ENCODE measurements at places on chromosomes 12 and 14.

DNA sequence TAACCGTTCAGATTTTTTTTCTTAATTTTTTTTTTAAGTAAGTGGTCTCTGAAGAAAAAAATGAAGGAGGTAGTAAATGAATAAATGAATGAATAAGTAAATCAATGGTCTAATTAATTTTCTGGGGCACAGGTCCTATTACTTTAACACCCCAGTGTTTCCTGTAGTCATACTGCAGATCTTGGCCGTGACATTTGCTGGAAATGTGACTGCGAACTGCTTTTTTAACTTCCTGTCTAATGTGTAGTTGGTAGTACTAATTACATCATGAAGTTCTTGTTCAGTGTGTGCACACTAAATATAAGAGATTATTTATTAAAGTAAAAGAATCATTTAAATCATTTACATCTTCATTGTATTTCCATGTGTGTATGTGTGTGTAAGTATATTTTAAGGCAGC lies 45.4 kb downstream of the AEBP2 start:
- DNase-seq: no peak
- peaks cover 36% of the 10 kb centered on the region for H3K4me1 ChIP-seq
- no peaks in the 10 kb centered on the region for H3K27me3 ChIP-seq
- H3K4me3 ChIP-seq: no peak overlapping the region
- peaks cover 36% of the 10 kb centered on the region for H3K36me3 ChIP-seq
- H3K27ac ChIP-seq: no peak overlapping the region

- peaks cover 8% of the 10 kb centered on the region for H3K4me1 ChIP-seq
- no peak overlapping the region for H3K4me3 ChIP-seq
- no peak for DNase-seq
- no peaks in the 10 kb centered on the region for H3K27me3 ChIP-seq
- no peak overlapping the region for H3K27ac ChIP-seq
- H3K36me3 ChIP-seq: no peaks in the 10 kb centered on the region
Observed at GRCh38 chr14:70988452-70988851, 81.2 kb downstream of the PCNX1 start.

GRCh38 chr12:6891646-6892001 lies 13.0 kb upstream of the LRRC23 start:
- H3K4me3 ChIP-seq: peak overlapping the region; percentile 86
- 0 out of 2 replicates have a peak, but pooled peaks cover 4% of the 10 kb centered on the region for H3K36me3 ChIP-seq
- 0 out of 2 replicates have a peak, but pooled peaks cover under 1% of the 10 kb centered on the region for H3K27me3 ChIP-seq
- DNase-seq: no peak
- peaks cover 15% of the 10 kb centered on the region for H3K4me1 ChIP-seq

DNA sequence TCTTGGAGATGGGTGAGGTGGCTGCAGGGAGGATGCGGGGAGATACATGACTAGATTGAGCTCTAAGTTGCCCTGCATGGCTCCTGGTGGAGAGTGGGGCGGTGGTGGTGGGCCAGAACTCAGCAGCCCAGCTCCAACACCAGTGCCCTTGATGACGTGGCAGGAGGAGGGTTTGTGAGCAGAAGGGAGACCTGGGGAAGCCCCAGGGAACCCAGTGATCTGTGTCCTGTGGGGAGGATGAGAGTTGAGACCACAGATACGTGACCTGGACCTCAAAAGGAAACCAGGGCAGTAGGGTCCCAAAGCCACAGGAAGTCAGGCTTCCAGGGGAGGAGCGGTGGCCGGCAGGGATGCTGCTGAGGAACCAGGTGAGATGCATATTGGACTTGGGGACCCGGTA lies 989.1 kb upstream of the TMEM132C start:
- peaks cover 56% of the 10 kb centered on the region for H3K4me1 ChIP-seq
- peaks cover 1% of the 10 kb centered on the region for H3K27me3 ChIP-seq
- no peaks in the 10 kb centered on the region for H3K36me3 ChIP-seq
- H3K4me3 ChIP-seq: no peak overlapping the region
- DNase-seq: no peak

DNA sequence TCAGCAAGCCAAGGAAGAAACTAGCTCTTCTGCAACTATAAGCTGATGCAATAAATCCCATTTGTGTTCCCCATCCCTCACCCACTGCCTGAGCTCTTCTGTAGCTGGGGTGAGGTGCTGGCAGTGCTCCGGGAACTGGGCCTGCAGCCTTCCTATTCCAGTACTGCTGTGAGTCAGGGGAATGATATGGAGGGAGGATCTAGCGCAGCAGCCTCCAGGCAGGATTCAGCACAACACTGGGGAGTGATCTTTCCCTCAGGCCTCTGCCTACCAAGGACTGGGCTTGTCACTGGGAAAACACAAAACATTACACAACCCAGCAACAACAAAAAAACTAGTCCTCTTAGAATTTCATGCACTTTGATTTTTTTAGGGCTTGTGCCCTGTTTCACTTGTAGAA lies 58.7 kb downstream of the ST8SIA1 start:
- peak; percentile 96 for DNase-seq
- H3K4me3 ChIP-seq: no peak overlapping the region
- H3K36me3 ChIP-seq: no peaks in the 10 kb centered on the region
- H3K4me1 ChIP-seq: peaks cover 35% of the 10 kb centered on the region

DNA sequence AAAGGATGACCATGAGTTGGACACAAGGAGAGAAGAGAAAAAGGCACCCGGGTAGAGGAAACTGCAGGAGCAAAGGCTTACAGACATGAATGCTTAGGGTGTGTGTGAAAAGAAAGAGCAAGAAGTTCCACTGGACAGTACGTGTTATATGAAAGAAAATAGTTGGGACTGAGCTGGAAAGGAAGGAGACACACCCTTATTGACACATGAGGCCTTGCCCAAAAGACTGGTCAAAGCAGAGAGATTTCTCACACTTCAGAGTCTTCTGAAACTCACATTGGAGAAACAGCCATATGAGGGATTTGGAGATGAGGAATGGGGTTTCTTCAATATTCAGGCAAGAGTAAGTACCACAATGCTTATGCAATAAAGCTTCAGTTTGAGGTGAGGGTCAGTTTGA lies 56.0 kb downstream of the TTC9 start:
- no peak for DNase-seq
- no peak overlapping the region for H3K4me3 ChIP-seq
- H3K36me3 ChIP-seq: no peaks in the 10 kb centered on the region
- peaks cover 7% of the 10 kb centered on the region for H3K27me3 ChIP-seq

GRCh38 chr14:90693413-90693812 lies 122.8 kb downstream of the TTC7B start:
- H3K4me1 ChIP-seq: peaks cover 45% of the 10 kb centered on the region
- H3K27ac ChIP-seq: no peak overlapping the region
- H3K4me3 ChIP-seq: no peak overlapping the region
- H3K27me3 ChIP-seq: no peaks in the 10 kb centered on the region
- no peak for DNase-seq

- peaks cover 4% of the 10 kb centered on the region for H3K27me3 ChIP-seq
- no peak for DNase-seq
- H3K36me3 ChIP-seq: peaks cover 8% of the 10 kb centered on the region
- H3K27ac ChIP-seq: no peak overlapping the region
Observed at GRCh38 chr12:57764662-57765002, 2.2 kb downstream of the CYP27B1 start.

GRCh38 chr12:12024911-12025682 lies 45.6 kb upstream of the BCL2L14 start:
- no peak overlapping the region for H3K4me3 ChIP-seq
- H3K27me3 ChIP-seq: peaks cover 44% of the 10 kb centered on the region
- peaks cover 5% of the 10 kb centered on the region for H3K36me3 ChIP-seq
- no peak for DNase-seq
- H3K4me1 ChIP-seq: no peaks in the 10 kb centered on the region

DNA sequence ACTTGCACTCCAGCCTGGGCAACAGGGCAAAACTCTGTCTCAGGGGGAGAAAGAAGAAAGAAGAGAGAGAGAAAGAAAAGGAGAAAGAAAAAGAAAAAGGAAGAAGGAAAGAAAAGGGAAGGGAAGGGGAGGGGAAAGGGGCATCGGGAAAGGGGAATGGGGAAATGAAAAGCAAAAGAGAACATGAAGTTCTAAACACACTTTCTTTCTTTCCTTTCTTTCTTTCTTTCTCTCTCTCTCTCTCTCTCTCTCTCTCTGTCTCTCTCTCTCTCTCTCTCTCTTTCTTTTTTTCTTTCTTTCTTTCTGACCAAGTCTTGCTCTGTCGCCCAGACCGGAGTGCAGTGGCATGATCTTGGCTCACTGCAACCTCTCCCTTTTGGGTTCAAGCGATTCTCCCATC lies 76.9 kb downstream of the RPS6KA5 start:
- no peak overlapping the region for H3K27ac ChIP-seq
- H3K36me3 ChIP-seq: no peaks in the 10 kb centered on the region
- peaks cover 7% of the 10 kb centered on the region for H3K27me3 ChIP-seq
- no peak overlapping the region for H3K4me3 ChIP-seq
- DNase-seq: no peak

- H3K36me3 ChIP-seq: no peaks in the 10 kb centered on the region
- H3K27me3 ChIP-seq: no peaks in the 10 kb centered on the region
- H3K4me3 ChIP-seq: no peak overlapping the region
- DNase-seq: no peak
- no peaks in the 10 kb centered on the region for H3K4me1 ChIP-seq
- no peak overlapping the region for H3K27ac ChIP-seq
Observed at GRCh38 chr14:39988939-39989338, 556.7 kb upstream of the FBXO33 start.

GRCh38 chr12:79673354-79673753 lies 17.4 kb downstream of the PAWR start:
- H3K36me3 ChIP-seq: peaks cover 39% of the 10 kb centered on the region
- H3K4me1 ChIP-seq: peaks cover 53% of the 10 kb centered on the region
- no peaks in the 10 kb centered on the region for H3K27me3 ChIP-seq
- no peak overlapping the region for H3K27ac ChIP-seq

GRCh38 chr14:105261781-105262180 lies 13.4 kb downstream of the BTBD6 start:
- no peaks in the 10 kb centered on the region for H3K27me3 ChIP-seq
- H3K27ac ChIP-seq: no peak overlapping the region
- no peaks in the 10 kb centered on the region for H3K4me1 ChIP-seq
- H3K4me3 ChIP-seq: no peak overlapping the region

DNA sequence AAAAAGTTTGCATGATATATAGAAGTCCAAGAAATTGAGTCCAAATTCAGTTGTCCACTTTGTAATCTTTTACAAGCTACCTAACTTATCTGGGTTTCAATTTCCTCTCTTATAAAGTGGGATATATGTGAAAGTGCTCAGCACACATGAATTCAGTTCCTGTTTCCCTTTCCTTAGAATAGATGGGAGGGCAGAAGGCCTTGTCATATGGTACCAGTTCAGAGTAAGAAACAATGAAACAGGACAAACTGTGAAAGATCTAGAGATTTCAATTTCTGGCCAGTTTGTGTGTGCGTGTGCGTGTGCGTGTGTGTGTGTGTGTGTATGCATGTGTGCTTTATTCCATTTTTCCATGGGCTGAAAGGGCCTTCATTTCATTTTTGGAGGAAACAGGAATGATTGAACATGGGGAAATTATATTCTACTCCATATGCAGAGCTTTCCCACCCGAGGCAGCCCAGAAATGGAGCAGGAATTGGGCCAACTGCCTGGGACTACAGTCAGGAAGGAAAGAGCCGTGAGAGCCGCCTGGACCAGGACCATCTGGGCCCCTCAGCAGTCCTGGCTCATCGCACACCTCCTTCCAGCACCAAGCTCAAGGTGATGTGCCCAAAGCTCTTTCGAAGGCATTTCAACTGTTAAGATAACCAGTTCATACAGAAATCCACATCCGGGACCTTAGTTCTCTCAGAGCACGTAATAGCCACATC lies 183.2 kb downstream of the EPS8 start:
- H3K36me3 ChIP-seq: no peaks in the 10 kb centered on the region
- peaks cover 21% of the 10 kb centered on the region for H3K4me1 ChIP-seq
- no peak overlapping the region for H3K4me3 ChIP-seq
- DNase-seq: no peak

DNA sequence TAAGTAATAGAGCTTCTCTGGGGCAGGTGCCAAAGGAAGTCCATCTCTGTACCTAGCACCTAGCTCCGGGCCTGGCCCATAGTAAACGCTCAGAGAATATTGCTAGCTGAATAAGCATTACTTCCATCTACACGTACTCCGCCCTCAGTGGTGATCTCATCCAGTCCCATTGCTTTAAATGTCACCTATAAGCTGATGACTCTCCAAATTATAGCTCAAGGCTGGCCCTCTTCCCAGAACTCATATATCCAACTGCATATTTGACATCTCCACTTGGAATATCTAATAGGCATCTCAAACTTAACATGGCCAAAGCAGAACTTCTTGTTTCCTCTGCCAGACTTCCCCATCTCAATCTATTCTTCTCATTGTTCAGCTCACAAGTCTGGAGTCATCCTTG lies 6.9 kb upstream of the DYNLL1 start:
- H3K36me3 ChIP-seq: peaks cover 17% of the 10 kb centered on the region
- H3K27ac ChIP-seq: no peak overlapping the region
- peak; percentile 6 for DNase-seq
- H3K4me3 ChIP-seq: no peak overlapping the region
- H3K4me1 ChIP-seq: peaks cover 14% of the 10 kb centered on the region

DNA sequence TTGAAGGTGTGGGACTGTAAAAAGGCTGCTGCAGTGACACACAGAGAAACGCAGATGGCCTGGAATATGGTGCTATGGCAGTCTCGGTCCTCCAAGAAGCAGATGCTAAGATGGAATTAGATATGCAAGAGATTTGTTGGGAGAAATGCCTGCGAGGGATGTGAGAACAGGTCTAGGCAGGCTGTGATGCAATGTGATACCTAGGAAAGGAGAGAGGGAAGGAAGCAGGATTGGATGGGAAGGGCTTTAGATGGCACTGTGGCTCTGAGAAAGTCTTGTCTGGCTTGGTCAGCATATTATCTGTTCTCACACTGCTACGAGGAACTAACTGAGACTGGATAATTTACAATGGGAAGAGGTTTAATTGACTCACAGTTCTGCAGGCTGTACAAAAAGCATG lies 374.4 kb downstream of the BCAT1 start:
- DNase-seq: no peak
- H3K27ac ChIP-seq: no peak overlapping the region
- H3K36me3 ChIP-seq: no peaks in the 10 kb centered on the region
- H3K27me3 ChIP-seq: peaks cover 4% of the 10 kb centered on the region

- peak; percentile 51 for DNase-seq
- H3K27me3 ChIP-seq: peaks cover 3% of the 10 kb centered on the region
- H3K4me3 ChIP-seq: no peak overlapping the region
- peaks cover 48% of the 10 kb centered on the region for H3K4me1 ChIP-seq
- no peaks in the 10 kb centered on the region for H3K36me3 ChIP-seq
- peak overlapping the region; percentile 9 for H3K27ac ChIP-seq
Observed at GRCh38 chr12:68428724-68429501, 96.8 kb upstream of the MDM1 start.

GRCh38 chr14:93693914-93694313 lies 94.4 kb downstream of the PRIMA1 start:
- no peak overlapping the region for H3K27ac ChIP-seq
- no peaks in the 10 kb centered on the region for H3K4me1 ChIP-seq
- no peak overlapping the region for H3K4me3 ChIP-seq
- 0 out of 2 replicates have a peak, but pooled peaks cover 13% of the 10 kb centered on the region for H3K36me3 ChIP-seq
- DNase-seq: no peak
- H3K27me3 ChIP-seq: no peaks in the 10 kb centered on the region

Data from HFFc6 (cell line).